ENCODE measurements at places on chromosomes 7 and 10.

DNA sequence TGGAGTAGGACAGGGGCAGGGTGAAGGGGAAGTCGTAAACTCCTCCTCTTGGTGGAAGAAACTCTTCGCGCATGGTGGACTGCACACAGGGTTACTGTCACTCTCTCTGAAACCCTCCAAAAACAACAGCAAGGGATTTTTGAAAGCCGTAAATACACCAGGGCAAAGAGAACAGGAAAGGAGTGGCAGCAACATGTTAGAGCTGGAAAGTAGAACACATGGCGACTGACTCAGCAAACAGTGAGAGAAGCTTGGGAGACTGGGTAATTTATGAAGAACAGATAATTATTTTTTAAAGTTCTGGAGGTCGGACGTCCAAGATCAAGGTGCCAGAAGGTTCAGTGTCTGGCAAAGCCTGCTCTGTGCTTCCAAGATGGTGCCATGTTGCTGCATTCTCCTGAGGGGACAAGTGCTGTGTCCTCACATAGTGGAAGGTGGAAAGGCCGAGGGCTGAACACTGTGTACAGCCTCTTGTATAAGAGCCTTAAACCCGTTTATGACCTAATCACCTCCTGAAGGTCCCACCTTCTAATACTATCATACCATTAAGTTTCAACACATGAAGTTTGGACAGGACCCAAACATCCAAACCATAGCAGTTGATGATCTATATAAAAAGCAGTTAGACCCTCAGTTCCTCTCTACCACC is 22.5 kb upstream of the C10orf53 start:
- ATAC-seq, result no peak

DNA sequence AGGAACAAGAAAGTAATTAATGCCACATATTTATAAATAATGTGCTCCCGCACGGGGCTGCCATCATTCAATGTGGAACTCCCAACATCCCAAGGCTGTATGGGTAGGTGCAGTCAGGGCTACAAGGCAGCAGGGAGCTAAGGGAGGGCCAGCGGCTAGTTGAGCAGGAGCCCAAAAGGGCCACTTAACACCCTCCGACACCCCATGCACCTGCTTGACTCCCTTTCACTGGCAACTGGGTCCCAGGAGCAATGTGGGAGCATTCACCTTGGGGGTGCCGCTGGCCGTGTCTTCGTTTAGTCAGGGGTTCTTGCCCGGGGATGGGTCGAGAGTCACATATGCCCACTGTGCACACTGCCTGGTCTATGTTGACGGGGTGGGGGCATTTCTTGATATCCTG is 27.9 kb downstream of the SCART1 start:
- ATAC-seq, result no peak

DNA sequence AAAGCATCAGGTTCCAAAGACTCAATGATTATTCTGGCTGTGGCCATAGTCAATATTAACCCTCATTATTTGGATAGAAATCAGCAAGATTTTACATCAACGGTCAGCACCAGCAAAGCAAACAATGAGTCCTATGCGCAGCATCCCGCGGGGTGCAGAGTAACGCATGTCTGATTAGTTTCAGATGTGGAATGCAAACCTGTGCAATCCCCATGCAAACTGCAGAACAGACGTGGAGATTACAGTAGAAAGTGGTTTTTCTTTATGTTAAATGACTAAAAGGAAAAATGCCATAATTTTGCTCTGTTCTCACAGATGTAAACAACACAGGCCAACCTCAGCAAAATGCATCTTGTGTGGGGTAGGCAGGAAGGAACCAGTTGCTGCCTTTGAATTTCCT is 258.1 kb upstream of the GRB10 start:
- ATAC-seq, result no peak

GRCh38 chr10:117163061-117163953 is 25.2 kb upstream of the VAX1 start:
- ATAC-seq, result no peak

DNA sequence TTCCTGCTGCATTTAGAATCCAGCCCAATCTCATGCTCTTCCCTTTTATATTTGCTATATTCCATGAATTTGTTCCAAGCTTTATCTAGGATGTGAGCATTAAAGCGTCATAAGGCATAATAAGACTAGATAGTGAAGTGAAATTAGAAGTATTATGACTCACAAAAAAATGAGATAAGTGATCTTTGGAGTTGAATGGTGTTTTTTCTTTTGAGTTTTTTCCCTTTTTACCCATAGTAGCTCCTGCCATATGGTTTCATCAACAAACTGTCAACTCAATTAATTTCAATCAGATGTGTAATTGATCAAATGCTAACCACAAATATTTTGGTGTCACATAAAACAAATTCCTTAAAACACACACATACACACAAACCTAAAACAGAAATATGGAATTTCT is 17.0 kb downstream of the KLHDC10 start:
- ATAC-seq, result no peak

DNA sequence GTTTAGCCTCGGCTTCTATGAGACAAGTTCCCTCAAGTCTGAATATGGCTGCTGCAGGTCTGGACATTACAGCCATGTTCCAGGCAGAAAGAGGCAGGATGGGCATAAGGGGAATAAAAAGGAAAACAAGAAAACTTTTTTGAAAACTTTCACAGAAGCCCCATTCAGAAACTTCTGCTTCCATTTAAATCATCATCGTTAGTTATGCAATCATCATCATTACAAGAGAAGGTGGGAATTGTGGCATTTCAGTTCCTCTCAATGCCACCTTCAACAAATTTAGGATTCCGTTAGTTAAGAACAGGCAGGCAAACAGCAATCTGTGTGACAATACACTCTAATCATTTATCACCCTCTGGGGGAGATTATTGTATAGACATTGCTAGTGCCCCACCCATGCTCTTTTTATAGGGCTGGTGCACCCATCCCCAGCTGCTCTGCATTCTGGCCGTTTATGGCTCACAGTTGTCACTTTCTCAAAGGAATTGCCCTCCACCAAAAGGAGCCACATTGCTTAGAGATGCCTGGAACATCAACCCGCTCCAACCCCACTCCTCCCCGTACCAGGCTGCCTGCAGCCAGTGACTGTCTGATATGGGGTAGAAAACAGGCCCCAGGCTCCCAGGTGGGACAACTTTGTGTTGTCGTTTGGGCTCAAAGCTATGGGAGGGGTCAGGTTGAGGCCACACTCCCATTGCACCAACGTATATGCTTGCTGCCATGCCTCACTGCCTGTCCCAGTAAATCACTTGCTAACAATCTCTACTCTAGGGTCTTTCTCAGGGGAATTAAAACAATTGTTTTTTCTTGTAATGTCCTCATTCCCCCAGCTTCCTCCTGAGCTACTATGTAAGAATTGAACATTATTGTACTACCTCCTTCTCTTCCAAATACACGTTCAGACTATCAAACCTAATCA is 24.2 kb downstream of the ITGB8 start:
- no peak for ATAC-seq

GRCh38 chr7:137572056-137572784 is 228.7 kb upstream of the PTN start:
- no peak for ATAC-seq

All from activated T-helper 17 cell treated with anti-CD3 and anti-CD28 coated beads, Interleukin-2, amount 50 U/mL, for 72 hours (primary cell).